ENCODE measurements at places on chromosomes 12 and 14. TPM values are rescaled to one million over a fixed set of nuclear protein-coding genes. Genes with fewer than 3 reads are reported as not detected.

DNA sequence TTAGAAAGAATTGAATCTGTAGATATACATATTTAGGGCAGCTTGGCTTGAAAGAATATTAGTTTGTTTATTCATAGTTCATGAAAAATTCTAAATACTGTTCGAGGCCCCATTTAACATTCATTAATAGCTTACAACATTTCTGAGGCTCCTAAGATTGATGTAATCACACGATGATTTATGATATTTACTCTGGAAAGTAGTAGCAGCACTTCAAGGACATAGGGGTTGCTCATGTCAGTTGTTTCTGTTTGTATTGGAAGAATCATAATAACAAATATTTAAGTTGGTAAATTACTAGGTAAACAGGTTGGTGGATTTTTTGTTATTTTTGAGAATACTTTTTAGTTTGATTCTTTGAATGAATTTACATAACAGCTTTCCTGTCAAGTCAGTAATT lies 30.4 kb downstream of the CAND1 start:
- no peak for DNase-seq

DNA sequence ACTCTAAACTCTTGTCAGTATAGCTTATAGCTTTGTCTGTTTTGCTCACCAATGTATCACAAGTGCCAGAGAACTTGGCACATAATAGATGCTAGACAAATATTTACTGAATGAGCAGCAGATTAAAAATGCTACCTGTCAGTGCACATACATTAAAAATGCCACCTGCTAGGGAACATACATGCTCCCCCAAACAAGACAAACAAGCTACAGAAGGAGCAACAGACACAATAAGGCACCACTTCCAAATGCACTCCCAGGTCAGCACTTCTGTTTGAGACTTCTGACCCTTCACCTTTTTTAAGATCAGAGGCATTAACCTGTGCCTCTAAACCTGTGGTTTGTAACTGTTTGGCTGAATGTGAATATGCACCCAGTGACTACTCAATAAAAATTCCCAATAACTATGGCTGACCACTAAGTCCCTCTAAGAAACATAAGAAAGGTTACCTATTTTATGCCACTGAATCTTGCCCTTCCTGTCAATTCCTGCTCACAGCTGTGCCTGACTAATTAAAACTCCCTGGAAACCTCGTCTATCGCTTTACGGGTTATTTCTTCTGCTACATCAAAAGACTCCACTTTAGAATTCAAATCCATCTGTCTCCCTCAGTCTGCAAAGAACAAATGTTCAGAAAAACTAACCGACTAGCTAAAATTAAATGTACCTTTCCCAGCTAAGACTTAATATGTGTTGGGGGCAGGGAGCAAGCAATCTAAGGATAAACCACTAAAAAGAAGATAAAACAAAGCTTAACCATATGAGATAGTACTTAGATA lies 41.0 kb downstream of the HECTD4 start:
- no peak for DNase-seq

DNA sequence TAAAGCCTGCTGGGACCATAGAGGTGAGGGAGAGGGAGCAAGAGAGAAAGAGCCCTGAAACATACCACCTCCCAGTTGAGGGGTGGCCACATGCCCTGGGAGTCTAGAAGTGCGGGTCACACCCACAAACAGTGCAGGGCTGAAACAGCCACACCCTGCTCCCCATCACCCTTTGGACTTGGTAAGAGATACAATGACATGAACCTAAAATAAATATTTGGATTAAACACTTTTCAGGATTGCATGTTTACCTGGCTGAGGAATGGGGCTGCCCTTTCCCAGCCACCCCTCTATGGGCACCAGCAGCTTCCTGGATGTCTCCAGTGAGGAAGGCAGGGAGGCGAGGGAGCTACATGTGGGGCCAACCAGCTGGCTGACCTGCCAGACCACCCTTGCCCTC lies 39.0 kb upstream of the TC2N start:
- no peak for DNase-seq

DNA sequence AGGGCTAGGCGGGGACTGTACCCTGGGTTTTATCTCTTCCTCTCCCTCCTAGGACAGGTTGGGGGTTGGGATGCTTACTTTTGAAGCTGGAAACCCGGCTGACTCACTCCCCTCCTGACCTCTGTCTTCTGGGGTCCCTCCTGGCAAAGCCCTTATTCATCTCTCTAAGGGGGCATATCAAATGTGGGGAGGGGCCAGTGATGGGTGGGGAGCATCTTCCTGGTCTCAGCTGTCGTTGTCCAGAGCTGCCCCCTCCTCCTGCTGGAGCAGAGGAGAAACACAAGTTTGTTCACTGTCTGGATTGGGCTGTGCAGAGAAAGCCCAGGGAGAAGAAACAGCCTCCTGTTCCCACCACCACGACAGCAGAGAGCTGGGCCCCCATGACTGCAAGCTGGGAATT lies 85.8 kb downstream of the TNFAIP2 start:
- no peak for DNase-seq

DNA sequence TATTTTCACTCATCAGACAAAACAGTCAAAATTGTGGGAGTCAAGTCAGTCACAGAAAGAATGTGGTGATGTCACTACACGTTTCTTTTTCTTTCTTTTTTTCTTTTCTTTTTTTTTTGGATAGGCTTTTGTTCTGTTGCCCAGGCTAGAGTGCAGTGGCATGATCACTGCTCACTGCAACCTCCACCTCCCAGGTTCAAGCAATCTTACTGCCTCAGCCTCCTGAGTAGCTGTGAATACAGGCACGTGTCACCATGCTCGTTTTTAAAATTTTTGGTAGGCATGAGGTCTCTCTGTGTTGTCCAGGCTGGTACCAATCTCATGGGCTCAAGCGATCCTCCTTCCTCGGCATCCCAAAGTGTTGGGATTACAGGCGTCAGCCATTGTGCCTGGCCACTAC lies 2.3 kb downstream of the CLECL1 start:
- DNase-seq: no peak

GRCh38 chr12:50232771-50233209 lies 50.5 kb downstream of the LIMA1 start:
- DNase-seq: no peak

GRCh38 chr12:70754330-70754741 lies 117.1 kb upstream of the PTPRB start:
- DNase-seq: no peak

DNA sequence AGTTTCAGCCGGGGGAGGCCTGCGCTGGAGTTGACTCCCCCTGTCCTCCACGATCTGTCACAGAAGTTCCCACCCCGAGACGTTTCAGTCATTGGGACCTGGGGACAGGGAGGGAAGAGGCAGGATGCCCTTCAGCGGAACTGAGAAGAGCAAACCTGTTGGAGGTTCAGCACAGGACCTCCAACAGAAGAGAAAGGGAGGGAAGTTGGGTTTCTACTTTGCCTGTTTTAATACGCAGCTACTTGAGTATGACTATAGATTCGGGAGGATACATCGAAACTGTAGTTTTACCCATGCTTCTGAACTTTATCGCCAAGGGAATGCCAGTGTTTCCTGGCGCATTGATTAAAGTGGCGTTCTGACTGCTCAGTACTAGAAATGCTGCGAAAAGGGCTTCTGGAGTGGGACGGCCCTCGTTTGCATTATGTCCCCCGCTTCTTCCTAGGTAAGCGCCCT lies 2.3 kb upstream of the DUSP6 start:
- no peak for DNase-seq

DNA sequence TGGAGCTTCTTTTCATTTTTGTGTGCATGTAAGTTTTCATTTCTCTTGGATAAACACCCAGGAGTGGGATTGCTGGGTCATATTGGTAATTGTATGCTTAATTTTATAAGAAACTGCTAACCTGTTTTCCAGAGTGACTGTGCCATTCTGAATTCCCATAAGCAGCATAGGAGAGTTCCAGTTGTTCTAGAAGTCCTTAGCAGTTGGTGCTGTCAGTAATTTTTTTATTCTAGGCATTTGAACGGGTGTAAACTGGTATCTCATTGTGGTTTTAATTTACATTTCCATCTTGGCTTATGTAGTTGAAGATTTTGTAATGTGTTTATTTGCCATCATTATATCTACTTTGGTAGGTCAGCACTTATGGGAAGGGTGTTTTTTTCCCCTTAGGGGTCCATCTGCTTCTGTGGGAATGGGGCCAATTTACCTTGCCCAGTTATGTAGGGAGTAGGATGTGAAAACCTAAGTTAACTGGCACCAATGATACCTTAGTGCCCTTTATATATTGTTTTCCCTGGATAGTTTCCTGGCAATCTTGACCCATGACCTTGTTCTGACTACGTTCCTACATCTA lies 202.9 kb downstream of the AKAP6 start:
- no peak for DNase-seq

- no peak for DNase-seq
These were observed 604 bp downstream of the GALNT4 start for GRCh38 chr12:89523843-89524540.

DNA sequence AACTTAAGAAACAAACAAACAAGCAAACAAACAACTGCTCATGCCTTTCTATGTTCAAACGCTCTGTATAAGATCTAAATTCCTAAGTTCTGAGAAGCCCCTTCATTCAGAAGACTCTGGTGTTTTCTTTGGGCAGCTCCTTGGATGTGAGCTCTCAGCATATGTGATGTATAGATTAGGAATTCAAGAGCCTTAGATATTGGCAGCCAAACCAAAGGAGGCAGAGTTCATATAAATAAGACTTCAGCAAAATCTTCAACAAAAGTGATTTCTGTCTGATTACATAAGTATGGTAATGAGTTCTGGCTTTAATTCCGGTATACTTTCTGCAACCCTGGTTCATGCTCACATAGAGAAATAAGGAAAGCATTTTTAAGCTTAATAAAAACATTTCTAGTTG lies 145.6 kb downstream of the DYRK2 start:
- no peak for DNase-seq

DNA sequence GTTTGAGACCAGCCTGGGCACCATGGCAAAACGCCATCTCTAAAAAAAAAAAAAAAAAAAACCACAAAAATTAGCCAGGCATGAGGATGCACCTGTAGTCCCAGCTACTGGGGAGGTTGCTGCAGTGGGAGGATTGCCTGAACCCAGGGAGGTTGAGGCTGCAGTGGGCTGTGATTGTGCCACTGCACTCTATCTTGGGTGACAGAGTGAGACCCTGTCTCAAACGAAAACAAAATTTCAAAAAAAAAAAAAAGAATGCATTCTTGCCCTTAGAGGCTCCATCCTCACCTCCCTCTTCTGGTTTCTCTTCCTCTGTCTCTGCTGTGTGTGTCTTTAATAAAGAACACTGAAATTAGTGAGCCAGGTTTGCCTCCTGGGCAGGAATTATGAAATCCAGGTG lies 107.8 kb downstream of the VCPKMT start:
- DNase-seq: no peak

DNA sequence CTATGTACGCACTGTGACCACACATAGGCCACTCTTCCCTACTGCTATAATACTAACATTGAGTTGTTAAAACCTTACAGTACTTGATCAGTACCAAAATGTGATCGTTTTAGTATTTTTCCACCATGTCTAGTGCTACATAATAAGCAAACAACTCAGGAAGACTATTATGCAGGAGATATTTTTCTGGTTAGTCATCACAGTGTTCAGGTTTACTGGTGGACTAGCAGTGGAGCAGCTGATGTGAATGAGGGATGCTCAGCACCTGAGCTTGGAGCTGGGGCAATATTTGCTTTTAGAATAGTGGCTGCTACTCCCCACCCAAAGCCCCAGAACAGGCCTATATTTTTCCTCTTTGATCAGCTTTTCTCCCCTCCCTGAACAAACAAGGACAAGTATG lies 513.1 kb downstream of the KCNH5 start:
- no peak for DNase-seq

DNA sequence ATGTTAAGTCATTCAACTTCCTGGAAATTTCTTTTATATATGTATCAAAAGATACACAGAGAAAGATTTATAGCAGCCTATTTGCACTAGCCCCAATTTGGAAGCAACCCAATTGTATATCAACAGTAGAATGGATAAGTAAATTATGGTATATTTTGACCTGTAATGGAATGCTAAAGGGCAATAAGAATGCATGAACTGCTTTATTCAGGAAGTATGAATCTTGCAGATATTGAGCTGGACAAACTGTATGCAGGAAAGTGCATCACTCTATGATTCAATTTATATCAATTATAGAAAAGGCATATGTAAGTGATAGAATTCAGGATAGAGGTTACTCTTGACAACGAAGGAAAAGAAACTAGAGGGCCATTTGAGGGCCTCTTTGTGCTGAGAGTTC lies 913.1 kb upstream of the FBXO33 start:
- no peak for DNase-seq

- no peak for DNase-seq
These were observed 18.7 kb downstream of the ITGA7 start for GRCh38 chr12:55688716-55689655.

GRCh38 chr12:98136544-98136943 lies 378.8 kb upstream of the TMPO start:
- no peak for DNase-seq

- no peak for DNase-seq
These were observed 9.2 kb downstream of the RARG start for GRCh38 chr12:53222806-53223261.

- no peak for DNase-seq
These were observed 4.8 kb upstream of the LMNTD1 start for GRCh38 chr12:25557830-25558436.

Gene LBHD2
- total RNA-seq: not detected

Gene KRT85
- not detected for total RNA-seq

Gene AQP6
- not detected for total RNA-seq

Gene KLRC1
- 0.90 TPM for total RNA-seq

Gene LMO3
- total RNA-seq: 1.4 TPM

Gene SLC17A8
- not detected for total RNA-seq

Gene CAPS2
- total RNA-seq: 13.4 TPM

Gene ASCL1
- total RNA-seq: not detected

Gene TESPA1
- 0.17 TPM for total RNA-seq

Gene DEPDC4
- 0.61 TPM for total RNA-seq

Gene GPRC5A
- 0.88 TPM for total RNA-seq

Gene SLC25A21
- total RNA-seq: 0.29 TPM

Gene RNU4-1
- 2,289 TPM for total RNA-seq

Data from heart right ventricle (tissue), 16 donors.